ENCODE measurements at places on chromosomes 7 and 10.

- DNase-seq, result no peak
Measured at GRCh38 chr10:38226385-38226784, 132.2 kb downstream of the ZNF37A start.

DNA sequence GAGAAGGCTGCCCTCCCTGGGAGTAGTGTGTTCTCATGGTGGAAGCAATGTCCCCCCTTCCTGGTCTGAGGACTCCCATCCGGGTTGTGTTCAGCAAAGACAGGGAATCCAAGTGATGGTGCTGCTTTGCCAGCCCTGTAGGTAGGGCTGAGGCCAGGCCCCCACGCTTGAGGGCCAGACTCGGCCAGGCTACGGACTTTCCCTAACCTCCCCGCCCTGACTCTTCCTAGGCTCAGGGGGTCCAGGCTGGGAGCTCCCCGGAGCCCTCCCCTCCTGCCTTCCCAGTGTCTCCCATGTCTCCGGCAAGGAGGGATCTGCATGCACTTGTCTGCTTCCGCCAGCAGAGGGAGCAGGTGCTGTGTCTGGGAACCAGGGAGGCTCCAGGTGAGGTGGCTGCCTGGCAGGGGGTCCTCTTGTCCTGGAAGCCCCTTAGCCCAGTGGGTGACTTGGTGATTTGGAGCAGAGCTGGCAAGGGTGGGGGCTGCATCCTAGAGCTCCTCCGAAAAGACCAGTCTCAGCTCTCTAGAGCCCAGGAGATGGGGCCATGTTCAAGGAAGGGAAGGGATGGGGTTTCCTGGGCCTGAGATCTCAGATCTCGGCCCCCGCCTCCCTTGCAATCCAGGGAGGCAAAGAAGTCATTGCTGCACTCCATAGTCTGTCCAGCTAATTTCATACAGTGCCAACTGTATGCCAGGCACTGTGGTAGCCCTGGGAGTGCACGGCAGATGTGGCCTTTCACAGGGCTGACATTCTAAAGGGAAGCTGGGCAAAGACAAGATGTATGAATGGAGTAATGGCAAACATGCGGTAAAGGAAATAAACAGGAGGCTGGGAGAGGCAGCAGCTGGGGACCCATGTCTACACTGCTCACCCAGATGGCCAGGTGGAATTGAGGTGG lies 20.3 kb upstream of the SFRP5 start:
- DNase-seq, result peak; percentile 48

DNA sequence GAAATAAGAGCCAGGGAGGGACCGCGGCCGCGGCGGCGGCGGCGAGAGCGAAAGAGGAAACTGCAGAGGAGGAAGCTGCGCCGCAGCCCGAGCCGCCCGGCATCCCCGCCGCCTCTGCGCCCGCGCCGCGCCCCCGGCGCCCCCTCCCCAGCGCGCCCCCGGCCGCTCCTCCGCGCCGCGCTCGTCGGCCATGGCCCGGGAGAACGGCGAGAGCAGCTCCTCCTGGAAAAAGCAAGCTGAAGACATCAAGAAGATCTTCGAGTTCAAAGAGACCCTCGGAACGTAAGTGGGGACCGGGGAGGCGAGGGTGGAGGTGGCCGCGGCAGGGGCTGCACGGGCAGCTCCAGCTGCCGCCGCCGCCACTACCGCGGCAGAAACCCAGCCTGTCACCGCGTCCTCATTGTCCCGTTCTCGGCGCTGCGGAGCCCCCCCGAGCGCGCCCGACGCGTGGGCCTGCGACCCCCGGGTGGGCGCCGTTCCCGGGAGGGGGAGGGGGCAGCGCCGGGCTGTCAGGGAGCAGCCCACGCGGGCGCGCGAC lies 351 bp downstream of the CAMK1D start:
- no peak for DNase-seq

DNA sequence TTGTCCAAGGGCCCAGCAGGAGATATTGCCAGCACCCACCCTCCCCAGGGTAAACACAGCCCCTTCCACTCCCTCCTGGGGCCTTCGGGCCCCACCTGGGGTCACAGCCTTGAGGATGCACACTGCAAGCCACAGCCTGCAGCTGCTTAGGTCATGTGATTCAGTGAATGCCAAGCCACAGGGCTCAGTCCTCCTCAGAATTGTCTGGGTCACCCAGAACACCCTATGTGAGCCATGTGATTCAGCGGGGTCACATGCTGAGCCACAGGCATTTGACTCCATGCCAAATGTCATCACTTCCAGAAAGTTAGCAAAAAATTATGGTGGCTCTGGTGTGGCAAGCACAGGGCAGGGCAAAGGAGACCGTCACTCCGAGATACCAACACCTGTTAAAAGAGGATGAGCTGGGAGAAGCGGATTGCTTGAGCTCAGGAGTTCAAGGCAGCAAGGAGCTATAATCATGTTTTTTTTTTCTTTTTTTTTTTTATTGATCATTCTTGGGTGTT lies 17.2 kb upstream of the PSAP start:
- DNase-seq, result peak; percentile 44

- DNase-seq, result no peak
Measured at GRCh38 chr10:17238445-17239291, 10.6 kb downstream of the VIM start.

- DNase-seq, result peak; percentile 72
Measured at GRCh38 chr7:102306916-102307677, 20.4 kb downstream of the SH2B2 start.

- no peak for DNase-seq
Measured at GRCh38 chr7:36690514-36691187, 33.6 kb downstream of the AOAH start.

DNA sequence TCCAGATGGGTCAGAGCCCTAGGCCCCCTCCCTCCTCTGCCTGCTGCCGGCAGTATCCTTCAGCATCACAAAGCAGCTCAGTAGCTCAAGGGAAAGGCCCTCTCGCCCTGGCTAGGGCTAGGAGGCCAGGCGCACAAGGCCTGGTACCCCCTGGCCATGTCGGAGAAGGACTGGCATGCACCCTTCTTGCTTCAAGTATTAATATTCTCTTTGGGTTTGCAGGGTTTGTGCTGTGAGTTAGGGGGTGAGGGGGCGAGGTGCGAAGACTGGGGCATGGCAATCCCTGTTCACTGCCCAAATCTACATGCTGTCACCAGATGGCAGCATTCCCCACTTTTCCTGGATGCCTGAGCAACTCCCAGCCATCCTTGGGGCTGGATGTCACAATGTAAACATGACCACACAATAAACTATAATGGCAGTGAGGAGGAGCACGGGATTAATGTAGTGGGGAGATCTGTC lies 105.2 kb downstream of the NEURL1 start:
- DNase-seq, result peak; percentile 72

GRCh38 chr10:58723186-58723585 lies 210.5 kb downstream of the BICC1 start:
- no peak for DNase-seq

DNA sequence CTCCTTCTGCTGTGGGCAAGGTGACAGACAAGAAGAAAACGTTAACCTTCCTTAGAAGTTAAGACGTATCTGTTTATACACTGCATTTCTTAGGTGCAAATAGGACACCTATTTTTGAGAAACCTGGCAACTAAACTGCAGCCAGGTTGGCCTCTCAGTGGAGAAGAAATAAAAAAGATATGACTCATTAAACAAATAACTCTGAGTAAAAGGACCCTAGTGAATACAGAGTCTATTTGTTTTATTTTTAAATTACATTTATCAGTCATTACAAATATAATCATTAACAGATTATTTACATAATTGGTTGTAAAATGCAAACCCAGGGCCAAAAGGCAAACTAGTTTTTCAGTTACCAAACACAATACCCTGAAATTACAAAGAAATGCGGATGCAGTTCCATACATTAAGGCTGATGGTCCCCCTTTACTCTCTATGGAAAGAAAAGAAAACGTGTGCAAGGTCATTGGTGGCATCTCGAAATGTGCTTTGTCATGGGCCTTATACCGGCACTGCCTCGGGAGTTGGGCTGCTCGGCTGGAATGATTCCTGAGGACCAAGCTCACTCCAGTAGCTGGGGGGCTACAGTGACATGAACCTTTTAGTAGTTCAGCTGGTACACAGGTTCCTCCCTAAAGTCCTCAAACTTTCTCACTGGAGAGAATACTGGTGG lies 38.4 kb downstream of the ADRB1 start:
- DNase-seq, result no peak

DNA sequence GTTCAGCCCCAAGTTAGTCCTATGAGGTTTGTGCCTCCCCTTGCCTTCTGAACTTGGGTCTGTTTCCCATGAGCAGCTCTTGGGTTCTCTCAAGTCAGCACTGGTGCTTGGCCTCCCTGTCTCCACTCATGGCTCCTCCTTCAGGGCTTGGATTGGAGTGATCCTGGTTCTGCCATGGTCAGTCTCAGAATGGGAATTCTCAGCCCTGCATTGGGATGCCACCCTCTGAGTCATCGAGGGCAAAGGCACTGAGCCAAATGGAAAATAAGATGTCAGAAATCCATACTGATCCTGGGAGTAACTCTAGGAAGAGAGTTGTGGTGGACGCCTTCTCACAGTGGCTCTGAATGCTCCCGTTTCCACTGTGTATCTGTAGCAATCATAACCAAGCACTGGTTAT lies 233.4 kb upstream of the HABP2 start:
- no peak for DNase-seq

- no peak for DNase-seq
Measured at GRCh38 chr10:118820326-118821116, 65.8 kb upstream of the CACUL1 start.

GRCh38 chr7:135729230-135729629 lies 1.2 kb upstream of the SLC13A4 start:
- no peak for DNase-seq

DNA sequence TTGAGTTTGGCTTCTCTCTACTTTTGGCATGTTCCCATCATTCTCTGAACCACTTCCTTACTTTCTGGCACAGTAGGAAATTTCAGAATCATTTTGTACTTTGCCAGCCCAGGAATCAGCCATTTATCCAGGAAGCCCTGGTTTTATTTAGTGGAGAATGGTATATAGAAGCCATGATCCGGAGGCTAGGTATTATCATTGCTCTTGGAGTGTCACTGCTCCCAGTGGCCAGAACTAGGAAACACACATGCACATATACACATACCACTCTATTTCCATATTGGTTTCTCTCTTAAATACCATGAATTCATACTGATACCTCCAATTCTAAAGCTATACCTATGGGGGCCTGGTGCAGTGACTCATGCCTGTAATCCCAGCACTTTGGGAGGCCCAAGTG lies 36.3 kb downstream of the SUFU start:
- peak; percentile 30 for DNase-seq

All from HepG2 (cell line).